Endothelial cell of umbilical vein (primary cell): ENCODE measurements at places on chromosomes 3 and 15. TPM values are rescaled to one million over a fixed set of nuclear protein-coding genes. Genes with fewer than 3 reads are reported as not detected.

DNA sequence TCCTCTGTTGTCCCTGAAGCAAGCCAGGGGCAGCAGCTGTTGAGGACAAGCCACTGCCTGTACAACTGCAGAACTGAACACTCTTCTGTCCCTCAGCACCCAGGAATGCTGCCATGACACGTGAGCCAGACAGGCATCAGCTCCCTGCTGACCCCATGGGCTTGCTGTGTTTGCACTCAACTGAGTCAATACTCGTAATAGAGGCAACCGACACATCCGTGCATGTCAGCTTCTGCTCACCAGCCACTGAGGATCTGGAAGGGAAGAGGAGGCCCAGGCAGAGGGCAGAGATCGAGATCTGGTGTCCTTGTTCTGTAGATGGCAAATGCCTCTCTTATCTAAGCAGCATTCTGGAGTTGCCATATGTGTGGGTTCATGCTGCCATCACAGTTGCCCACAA is 54.3 kb upstream of the SEC61A1 start:
- no peak overlapping the region for H3K27ac ChIP-seq
- H3K4me3 ChIP-seq, result no peak overlapping the region
- no peaks in the 10 kb centered on the region for H3K36me3 ChIP-seq
- no peak for DNase-seq
- H3K4me1 ChIP-seq, result no peaks in the 10 kb centered on the region
- peaks cover 4% of the 10 kb centered on the region for H3K27me3 ChIP-seq

DNA sequence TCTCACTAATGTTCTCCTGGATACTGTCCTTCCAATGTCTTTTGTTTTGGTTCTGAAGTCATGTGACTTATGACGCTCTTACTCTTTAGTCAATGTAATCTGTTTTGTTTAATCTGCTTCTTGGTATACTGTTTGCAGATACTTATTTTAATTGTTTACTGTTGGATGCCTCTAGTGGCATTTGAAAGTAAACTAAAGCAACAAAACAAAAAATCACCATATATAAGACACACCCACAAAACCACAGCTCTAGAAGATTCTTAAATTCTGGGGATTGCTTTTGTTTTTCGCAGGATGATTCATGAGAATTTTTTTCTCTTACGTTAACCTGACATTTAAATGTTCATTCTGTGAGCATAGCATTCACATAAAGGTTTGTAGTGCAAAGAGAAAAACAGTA is 16.8 kb downstream of the SLC25A26 start:
- H3K4me3 ChIP-seq, result no peak overlapping the region
- no peaks in the 10 kb centered on the region for H3K27me3 ChIP-seq
- H3K27ac ChIP-seq, result no peak overlapping the region
- no peak for DNase-seq

- no peak for DNase-seq
- no peak overlapping the region for H3K27ac ChIP-seq
- H3K4me1 ChIP-seq, result no peaks in the 10 kb centered on the region
- no peaks in the 10 kb centered on the region for H3K27me3 ChIP-seq
- no peak overlapping the region for H3K4me3 ChIP-seq
Measured at GRCh38 chr3:163391407-163392181, 1686.7 kb downstream of the SI start.

- H3K27ac ChIP-seq, result no peak overlapping the region
- H3K27me3 ChIP-seq, result no peaks in the 10 kb centered on the region
Measured at GRCh38 chr15:62877276-62877857, 165.2 kb upstream of the TPM1 start.

DNA sequence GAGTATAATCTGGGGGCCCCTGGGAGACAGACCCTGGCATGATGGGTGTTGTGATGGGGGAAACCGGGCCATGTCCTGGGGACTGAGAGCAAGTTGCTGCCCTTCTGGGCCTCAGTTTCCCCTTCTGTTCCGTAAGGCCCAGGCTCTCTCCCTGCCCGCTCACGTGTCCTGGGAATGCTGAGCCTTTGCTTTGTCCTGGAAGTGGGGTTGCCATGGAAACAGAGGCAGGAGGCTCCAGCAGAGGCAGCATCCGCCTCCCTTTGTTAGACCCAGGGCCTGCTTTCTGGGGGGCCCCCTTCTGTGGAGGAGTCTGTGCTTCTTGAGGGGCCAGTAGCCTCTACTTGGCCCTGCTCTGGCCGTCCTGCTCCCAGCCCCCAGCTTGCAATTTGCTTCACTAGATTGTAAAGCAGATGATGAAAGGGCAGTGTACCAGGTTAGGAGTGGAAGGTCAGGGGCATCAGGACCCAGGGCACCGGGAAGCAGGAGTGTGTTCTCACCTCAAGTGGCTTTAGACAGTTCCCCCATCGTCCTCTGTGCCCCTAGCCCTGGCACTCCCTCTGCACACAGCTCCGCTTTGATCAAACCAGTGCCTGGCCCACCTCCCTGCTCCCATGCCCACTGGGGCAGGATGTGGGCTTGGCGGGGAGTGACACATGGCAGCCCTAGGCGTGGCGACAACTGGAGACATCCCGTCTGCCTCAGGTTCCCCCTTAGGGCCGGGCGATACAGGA is 105.6 kb downstream of the FBLN2 start:
- DNase-seq, result no peak
- H3K36me3 ChIP-seq, result no peaks in the 10 kb centered on the region
- H3K4me1 ChIP-seq, result no peaks in the 10 kb centered on the region
- H3K27me3 ChIP-seq, result no peaks in the 10 kb centered on the region

DNA sequence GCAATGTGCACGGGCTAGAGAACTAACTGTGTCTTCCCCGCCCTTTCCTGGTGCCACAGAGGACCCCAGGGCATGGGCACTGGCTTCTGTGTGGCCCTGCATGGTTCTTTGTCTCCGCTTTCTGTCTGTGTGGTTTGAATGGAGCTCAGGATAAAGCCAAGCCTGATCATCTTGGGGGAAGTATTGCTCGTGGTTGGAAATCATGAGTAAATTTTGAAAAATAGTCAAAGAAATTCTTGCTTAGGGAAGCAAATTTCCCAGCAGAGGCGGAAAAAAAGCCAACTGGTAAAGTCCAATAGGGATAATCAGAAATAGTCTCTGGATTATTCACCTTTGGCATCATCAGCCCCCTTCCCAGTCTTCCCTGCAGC is 55.4 kb downstream of the MAGEF1 start:
- no peak for DNase-seq
- no peaks in the 10 kb centered on the region for H3K27me3 ChIP-seq
- H3K27ac ChIP-seq, result no peak overlapping the region
- H3K4me1 ChIP-seq, result no peaks in the 10 kb centered on the region
- no peaks in the 10 kb centered on the region for H3K36me3 ChIP-seq

GRCh38 chr15:69434238-69434637 is 18.4 kb upstream of the RPLP1 start:
- H3K27me3 ChIP-seq, result no peaks in the 10 kb centered on the region
- no peak overlapping the region for H3K4me3 ChIP-seq
- no peaks in the 10 kb centered on the region for H3K4me1 ChIP-seq

DNA sequence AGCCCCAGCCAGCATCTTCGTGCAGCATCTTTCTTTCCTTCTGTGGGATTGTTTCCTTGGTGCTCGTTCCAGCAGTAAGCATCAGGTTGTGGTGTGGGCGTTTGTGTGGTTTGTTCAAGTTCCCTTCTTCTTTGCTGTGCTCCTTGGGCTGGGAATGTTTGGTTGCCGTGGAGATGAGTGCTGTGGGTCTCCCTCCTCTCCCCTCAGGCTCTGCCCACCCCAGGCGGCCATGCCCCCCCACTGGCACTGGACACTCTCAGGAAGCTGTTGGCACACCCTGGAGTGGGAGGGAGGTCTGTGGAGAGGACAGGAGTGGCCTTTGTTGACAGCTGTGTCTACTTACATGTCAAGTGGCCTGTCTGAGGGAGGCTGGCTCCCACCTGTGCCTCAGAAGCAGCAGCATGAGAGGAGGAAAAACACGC is 46.5 kb upstream of the SACM1L start:
- H3K27ac ChIP-seq, result peak overlapping the region; percentile 27
- no peaks in the 10 kb centered on the region for H3K27me3 ChIP-seq
- H3K4me1 ChIP-seq, result peaks cover 73% of the 10 kb centered on the region
- H3K4me3 ChIP-seq, result no peak overlapping the region

- peak overlapping the region; percentile 64 for H3K4me3 ChIP-seq
- H3K27ac ChIP-seq, result peak overlapping the region; percentile 88
- H3K27me3 ChIP-seq, result no peaks in the 10 kb centered on the region
- H3K4me1 ChIP-seq, result peaks cover 36% of the 10 kb centered on the region
Measured at GRCh38 chr3:159763011-159763601, 225.5 kb upstream of the IL12A start.

DNA sequence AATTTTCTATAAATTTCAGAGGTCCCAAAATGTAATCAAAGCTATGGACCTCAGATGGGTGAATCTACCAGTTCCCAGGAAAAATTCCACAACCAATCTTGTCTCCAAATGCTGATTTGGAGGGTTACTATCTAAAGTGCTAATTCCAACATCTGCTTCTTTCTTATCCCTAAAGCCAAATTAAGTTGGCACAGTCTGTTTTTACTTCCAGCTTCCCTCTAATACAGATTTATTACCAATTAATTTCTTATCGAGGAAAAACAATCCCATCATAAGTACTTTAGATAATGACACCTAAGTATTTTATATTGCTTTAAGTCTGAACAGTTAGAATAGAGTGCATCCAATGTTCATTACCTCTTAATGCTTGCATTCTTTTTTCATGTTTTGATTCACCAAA is 12.9 kb upstream of the TAFA4 start:
- H3K4me1 ChIP-seq, result no peaks in the 10 kb centered on the region
- H3K27ac ChIP-seq, result no peak overlapping the region
- H3K4me3 ChIP-seq, result no peak overlapping the region
- H3K36me3 ChIP-seq, result no peaks in the 10 kb centered on the region

DNA sequence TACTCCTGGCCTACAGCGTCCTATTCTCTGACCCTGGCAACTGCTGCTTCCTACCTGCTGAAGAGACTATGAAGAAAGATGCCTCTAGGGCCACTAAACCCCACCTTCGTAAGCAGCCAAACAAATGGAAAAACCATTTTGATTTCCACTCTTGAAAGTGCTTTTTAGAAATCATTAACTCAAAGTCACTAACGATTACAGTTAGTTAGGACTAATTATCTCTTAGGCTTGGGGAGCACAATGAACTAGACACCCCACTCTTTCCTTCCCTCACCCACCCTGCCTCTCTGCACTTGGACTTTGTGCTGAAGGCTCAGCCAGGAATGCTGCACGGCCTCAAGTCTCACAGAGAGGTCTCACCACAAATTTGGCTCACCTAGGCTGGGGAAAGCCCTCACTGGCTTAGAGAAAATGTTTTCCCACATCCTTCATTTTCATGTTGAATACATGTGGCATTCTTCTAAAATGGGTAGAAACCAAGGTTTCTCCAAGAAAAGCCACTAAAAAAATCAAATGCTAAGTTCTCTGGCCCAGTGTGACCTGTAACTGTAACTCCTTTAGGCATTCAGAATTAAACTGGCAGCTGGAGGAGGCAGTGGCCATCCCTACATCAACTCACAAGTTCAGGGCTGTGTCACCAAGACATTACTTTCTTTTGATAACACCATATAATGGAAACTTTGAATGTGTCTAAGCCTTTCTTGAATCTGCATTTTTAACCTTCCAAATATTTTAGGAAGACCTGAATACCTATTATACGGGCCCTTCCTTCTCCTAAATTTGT is 47.1 kb downstream of the NPTN start:
- H3K36me3 ChIP-seq, result peaks cover 9% of the 10 kb centered on the region
- DNase-seq, result no peak
- H3K4me3 ChIP-seq, result no peak overlapping the region
- H3K4me1 ChIP-seq, result no peaks in the 10 kb centered on the region
- H3K27me3 ChIP-seq, result no peaks in the 10 kb centered on the region
- no peak overlapping the region for H3K27ac ChIP-seq

- H3K4me3 ChIP-seq, result no peak overlapping the region
- H3K36me3 ChIP-seq, result no peaks in the 10 kb centered on the region
- no peak overlapping the region for H3K27ac ChIP-seq
- H3K27me3 ChIP-seq, result no peaks in the 10 kb centered on the region
- no peaks in the 10 kb centered on the region for H3K4me1 ChIP-seq
Measured at GRCh38 chr3:54536450-54536849, 391.4 kb downstream of the LRTM1 start.

DNA sequence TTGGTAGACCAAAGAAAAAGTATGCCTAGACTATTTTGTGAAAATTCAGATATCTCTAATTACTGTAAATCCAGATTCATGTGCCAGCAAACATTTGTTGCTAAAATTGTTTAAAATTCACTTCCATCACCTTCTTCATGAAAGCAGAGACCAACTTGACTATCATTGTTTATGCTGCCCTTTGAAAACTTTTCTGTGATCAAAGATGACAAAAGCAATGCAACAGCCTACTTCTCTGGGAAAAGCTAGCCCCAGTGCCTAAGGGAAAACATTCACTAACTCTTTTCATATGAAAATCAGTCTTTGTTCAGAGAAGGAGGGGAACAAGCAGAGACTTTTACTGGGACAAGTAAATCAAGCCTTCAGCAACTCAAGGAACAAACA is 178.0 kb upstream of the P2RY1 start:
- H3K4me3 ChIP-seq, result no peak overlapping the region
- peaks cover 4% of the 10 kb centered on the region for H3K4me1 ChIP-seq
- H3K36me3 ChIP-seq, result no peaks in the 10 kb centered on the region
- H3K27ac ChIP-seq, result no peak overlapping the region
- peaks cover 3% of the 10 kb centered on the region for H3K27me3 ChIP-seq

DNA sequence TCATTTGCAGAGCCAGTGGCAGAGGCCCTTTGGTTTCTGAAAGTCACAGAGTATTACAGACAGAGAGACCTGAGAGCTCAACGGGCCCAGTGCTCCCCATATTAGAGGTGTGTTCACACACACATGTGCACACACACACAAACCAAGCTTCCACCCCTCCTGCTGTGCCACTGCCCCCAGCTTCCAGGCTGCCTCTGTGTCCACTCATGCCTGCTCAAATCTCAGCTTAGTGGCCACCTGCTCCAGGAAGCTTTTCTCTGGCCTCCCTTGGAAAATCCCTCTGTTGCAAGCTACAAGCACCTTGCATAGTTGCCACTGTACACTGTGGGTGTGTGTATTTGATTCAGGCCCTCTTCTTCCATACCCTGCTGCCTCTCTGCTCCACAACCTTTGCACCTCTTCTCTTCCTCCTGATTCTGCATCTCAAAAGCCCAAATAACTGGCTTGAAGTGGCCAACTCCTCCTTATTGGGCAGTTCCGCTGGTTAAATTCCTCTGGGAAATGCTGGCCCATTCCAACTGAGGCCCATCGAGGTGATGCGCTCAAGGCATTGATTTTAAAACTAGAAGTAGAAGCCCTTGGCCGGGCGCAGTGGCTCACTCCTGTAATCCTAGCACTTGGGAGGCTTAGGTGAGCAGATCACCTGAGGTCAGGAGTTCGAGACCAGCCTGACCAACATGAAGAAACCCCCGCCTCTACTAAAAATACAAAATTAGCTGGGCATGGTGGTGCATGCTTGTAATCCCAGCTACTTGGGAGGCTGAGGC is 23.0 kb downstream of the MESD start:
- DNase-seq, result no peak
- no peak overlapping the region for H3K27ac ChIP-seq
- H3K4me1 ChIP-seq, result no peaks in the 10 kb centered on the region
- no peaks in the 10 kb centered on the region for H3K27me3 ChIP-seq
- no peak overlapping the region for H3K4me3 ChIP-seq

The CLDN16 gene
- total RNA-seq, result not detected in 2 replicates

The GOLGA8N gene
- 4.5 and 4.8 TPM in 2 replicates for total RNA-seq

The WDR82 gene
- total RNA-seq, result 71.3 and 71.8 TPM in 2 replicates
